NCI-H2029 (cell line): ENCODE measurements at places on chromosomes 1 and 21.

- DNase-seq = no peak
These were observed 77.7 kb upstream of the RGS4 start for GRCh38 chr1:162991444-162991843.

- no peak for DNase-seq
These were observed 8.5 kb upstream of the CNIH4 start for GRCh38 chr1:224348137-224348536.

DNA sequence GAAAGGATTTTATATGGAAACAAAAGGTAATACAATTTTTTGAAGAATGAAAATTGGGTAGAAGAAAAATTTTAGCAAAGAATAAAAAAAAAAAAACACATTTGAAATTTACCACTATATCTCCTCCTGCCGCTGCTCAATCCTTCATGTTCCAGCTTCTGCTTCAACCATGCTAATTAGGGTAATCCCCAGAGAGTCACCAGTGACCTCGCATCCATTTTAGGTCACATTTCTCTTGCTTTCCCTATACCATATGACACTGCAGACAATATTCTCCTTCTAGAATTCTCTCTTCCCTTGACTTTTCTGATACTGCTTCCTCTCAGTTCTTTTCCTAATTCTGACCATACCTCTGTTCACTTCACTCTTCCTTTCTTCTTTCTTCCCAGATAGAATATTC is 237.1 kb downstream of the USH2A start:
- DNase-seq = no peak

- DNase-seq = no peak
These were observed 22.3 kb upstream of the KLHDC8A start for GRCh38 chr1:205379056-205379455.

GRCh38 chr1:197027359-197027758 is 39.7 kb downstream of the F13B start:
- no peak for DNase-seq

- DNase-seq = no peak
These were observed 839 bp downstream of the SWT1 start for GRCh38 chr1:185157599-185158412.

DNA sequence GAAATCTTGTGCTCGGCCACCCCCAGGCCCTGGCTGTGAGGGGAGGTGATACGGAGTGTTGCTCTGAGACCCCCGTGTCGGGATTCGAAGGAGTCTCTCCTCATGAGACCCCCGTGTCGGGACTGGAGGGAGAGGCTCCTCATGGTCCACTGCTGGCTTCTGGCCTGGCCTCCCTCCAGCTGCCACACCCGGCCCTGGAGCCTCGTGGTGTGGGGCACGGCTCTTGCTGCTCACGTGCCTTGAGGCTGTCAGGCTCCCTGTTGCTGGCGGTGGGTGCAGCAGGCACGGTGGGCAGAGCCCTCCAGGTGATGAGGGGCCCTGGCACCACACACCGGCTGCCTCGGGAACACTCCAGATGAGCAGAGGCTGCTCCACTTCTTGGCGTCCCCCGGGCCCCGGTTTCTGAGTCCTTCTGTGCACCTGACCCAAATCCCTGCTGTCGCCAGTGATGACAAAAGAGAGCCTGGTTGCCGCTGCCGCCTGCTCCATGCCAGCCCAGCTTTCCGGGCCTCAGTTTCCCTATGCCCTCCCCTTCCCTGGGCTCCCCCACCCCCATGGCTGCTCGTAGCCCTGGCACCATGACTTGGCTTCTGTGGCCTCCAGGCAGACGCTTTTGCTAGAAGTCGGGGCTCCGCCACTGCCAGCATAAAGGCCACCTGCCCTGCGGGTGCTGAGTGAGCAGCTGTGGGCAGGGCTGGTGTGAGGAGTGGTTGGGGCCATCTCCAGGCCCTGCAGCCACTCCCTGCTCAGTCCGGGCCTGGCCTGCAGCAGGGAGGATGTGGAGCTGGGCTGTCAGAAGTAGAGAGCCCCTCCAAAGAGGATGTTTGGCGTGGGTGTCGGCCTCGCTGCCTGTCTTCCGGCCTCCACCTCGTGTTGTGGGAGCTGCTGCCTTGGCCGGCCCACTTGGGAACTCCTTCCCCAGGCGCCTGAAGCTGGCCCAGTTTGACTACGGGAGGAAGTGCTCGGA is 11.8 kb downstream of the TMEM240 start:
- no peak for DNase-seq

DNA sequence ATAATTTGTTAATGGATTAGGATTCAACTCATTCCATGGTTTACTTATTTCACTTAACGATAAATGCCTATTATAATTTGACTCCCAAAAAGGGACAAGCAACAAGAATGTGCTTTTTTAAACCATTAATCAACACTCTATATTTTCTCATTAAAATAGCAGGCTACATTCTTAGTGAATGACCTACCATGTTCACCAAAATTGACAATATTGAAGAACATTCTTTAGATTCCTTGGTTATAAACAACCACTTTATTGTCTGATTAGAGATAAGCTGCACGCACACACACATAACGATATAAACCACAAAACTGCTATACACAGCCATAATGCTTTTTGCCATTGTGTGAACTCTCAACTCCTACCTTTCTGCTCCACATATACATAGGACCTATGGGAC is 75.4 kb upstream of the LRRC7 start:
- DNase-seq = no peak

- DNase-seq = no peak
These were observed 651.6 kb downstream of the NPHP4 start for GRCh38 chr1:5340560-5341130.

DNA sequence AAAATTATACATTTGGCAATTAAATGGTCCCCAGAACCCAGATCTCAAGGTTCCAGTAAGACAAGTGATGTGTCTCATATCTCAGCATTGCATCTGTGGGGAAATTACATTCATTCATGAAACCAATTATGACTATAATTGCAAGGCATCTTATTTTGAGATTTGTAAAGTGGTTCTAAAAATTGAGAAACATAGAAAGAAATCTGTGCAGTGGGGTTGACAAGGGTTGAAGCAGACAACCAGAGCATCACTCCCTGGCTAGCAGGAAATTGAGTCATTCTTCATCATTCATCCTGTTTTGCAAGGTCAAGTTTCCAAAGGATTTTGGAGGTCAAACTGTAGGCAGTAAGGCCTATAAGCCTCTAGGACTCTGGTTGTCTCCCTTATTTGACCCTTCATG is 25.1 kb upstream of the MROH9 start:
- no peak for DNase-seq

GRCh38 chr1:236753516-236753915 is 41.6 kb upstream of the MTR start:
- DNase-seq = no peak

- DNase-seq = no peak
These were observed 545.1 kb downstream of the PLPP3 start for GRCh38 chr1:56034222-56034621.

DNA sequence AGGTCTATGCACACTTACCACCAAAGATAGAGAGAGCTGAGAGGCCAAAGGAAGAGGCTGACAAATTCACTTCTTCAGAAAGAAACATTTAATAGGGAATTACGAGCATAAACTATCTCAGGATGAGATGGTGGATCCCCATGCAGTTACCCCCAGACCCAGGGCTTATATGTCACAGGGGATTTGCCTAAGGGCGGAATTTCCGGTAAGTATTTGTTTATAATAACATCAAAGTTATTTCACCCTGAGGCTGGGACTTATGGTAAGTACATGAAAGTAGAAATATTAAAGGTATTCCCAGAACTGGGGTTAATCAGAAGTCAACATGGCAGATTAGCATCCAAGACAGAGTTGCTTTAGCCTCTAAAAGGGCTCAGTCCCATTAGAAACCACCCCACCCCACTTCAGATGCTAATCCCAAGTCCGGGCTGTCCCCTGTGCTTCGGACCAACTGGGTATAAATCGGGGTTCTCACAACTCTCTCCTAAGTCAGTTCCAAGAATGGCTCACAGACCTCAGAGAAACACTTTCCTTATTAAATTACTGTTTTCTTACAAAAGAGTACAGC is 247.4 kb upstream of the ZP4 start:
- DNase-seq = no peak

DNA sequence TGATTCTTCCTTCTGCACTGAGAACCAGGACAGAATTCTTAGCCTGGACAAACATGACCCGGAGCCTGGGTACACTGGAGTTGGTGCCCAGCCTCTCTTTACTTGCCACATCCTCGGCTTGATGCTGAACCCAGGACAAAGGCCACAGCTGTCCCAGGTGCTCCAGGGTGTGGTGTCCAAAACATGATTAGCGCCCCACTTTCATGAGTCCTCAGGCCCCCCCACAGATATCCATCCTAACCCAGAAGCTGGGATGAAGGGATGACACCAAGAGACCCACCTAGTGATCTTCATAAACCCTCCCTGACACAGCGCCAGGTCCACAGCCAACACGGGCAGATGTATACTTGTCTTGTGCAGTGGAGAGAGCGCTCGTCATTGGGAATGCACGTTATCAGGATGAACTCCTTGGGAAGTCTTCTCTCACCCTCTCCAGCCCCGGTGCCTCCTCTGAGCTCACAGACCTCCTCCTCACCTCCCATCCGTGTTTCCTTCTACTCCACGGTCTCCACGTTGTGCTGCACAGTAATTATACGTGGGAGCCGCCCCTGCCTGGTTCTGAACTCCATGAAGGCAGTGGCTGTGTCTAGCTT is 3.6 kb downstream of the ABCA4 start:
- DNase-seq = no peak

DNA sequence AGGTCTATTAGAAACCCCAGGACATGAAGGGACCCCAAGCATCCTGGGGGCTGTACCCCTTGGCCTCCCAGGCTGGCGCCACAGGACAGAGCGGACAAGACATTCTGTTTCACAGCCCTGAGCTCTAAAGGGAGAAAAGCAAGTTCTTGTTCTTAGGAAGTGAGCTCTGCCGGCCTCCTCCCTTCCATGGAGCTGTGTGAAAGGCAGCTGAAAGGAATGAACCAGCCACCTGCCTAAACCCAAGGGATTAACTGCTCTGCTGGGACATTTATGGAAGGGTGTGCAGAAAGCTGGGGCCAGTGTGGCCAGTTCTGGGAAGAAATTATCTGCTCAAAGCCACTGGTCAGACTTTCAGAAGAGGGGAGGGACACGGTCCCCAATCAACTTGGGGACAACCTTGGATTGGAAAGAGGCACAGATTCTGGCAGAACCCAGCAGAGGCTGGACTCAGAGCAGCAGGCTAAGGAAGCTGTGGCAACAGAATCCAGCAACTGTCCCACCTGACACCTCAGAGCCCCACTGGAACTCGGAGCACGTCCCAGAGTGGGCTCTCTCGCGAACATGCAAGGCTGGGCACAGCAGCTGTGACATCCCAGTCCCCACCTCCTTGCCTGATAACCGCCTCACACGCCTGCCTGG is 2.1 kb downstream of the KLHL21 start:
- no peak for DNase-seq

DNA sequence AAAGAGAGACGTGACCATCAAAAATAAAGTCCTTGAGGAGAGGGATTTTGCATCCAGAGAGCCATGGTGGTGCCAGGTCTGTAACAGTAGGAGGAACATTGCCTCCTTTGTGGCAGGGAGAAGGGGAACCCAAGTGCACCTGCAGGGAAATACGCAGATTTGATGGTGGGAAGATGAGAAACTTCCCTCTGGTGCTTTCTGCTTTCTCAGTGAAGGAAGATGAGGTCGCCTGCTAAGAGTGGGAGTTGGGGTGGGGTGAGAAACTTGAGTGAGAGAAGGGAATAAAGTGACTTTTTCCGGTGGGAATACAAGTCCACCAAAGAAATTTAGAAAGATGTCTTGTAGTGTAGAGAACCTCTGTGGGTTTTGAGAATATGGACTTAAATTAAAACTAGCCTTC is 9.1 kb downstream of the PLA2G4A start:
- no peak for DNase-seq

DNA sequence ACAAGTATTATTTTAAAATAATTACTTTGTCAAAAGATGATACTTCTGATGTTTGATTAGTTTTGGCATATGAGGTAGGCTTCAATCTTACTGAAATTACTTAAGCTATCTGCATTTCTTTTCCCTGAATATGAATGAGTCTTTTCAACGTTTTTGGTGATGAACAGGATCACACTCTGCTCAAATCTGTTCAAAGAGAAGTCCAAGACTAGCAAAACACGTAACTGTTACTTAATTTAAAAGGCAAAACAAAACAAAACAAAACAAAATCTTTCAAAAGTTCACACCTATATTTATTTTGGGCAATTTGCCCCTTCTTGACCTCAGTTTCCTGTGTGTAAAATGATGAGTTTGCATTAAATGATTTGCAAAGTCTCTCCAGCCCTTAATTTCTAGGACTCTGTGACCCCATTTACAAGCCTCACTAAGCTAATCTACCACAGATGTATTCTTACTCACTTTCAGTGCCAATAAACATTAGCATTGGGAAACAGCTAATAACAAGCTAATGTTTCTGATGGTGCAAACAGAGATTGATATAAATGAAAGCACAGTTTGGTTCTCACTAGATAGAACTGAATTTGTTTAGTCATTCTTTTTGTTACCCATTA is 865.4 kb downstream of the LTN1 start:
- DNase-seq = no peak

- DNase-seq = no peak
These were observed 16.7 kb downstream of the ABCG1 start for GRCh38 chr21:42235593-42235992.

DNA sequence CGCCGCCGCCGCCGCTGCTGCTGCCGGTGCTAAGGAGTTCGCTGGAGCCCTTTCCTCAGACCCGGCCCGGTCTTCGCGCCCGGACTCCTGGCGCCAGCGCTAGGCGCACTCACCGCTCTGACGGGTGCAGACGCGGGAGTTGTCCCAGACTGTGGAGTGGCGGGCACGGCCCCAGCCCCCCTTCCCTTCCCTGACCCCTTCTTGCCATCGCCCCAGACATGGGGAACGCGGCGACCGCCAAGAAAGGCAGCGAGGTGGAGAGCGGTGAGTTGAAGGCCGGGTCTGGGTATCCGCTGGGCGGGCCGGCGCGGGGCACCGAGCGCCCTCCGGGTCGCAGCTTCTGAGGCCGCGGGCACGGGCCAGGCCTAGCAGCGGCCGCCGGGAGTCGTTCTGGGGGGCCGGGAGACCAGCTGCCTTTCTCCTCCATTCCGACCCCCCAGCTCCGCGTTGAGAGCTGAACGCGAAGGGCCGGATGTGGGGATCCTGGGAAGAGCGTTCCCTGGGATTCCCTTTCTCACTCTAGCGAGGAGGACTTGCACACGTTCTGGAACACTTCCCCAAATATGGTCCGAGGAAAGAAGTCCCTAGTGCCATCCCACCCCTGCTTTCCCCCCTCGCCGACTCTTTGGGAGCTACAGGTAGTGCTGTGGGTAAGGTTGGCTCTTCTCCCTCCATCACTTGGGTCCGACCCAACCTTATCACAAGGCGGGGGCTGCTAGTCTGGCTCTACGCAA is 65.8 kb upstream of the PRKACB start:
- no peak for DNase-seq

- DNase-seq = no peak
These were observed 72.0 kb downstream of the NPHP4 start for GRCh38 chr1:5920201-5920600.

GRCh38 chr1:29227511-29227910 is 3.2 kb downstream of the MECR start:
- no peak for DNase-seq

GRCh38 chr1:180581635-180582039 is 22.9 kb downstream of the OVAAL start:
- DNase-seq = no peak

- no peak for DNase-seq
These were observed 31.4 kb downstream of the FAAP20 start for GRCh38 chr1:2163205-2163604.

- DNase-seq = no peak
These were observed 64.8 kb downstream of the HIVEP3 start for GRCh38 chr1:41853907-41854306.

GRCh38 chr1:21311016-21311415 is 20.8 kb upstream of the ECE1 start:
- DNase-seq = no peak
